Activated T-helper 2 cell treated with anti-CD3 and anti-CD28 coated beads, Interferon-gamma antibody, Interleukin-2, Interleukin-4, amounts not matched to agents 10 μg/mL and 5 μg/mL and 100 μg/mL, durations not matched to agents 14 hours and 24 hours and 36 hours (primary cell): ENCODE measurements at places on chromosomes 5 and 9.

- no peak overlapping the region for H3K4me3 ChIP-seq
- no peak for DNase-seq
- H3K4me1 ChIP-seq, result peaks cover 9% of the 10 kb centered on the region
- no peaks in the 10 kb centered on the region for H3K36me3 ChIP-seq
- peaks cover 3% of the 10 kb centered on the region for H3K27me3 ChIP-seq
Measured at GRCh38 chr5:168887931-168888330, 308.8 kb upstream of the PANK3 start.

- no peak overlapping the region for H3K27ac ChIP-seq
- peaks cover 4% of the 10 kb centered on the region for H3K36me3 ChIP-seq
- H3K4me3 ChIP-seq, result no peak overlapping the region
- H3K27me3 ChIP-seq, result no peaks in the 10 kb centered on the region
- H3K4me1 ChIP-seq, result peaks cover 19% of the 10 kb centered on the region
Measured at GRCh38 chr9:79663300-79663699, 91.5 kb downstream of the TLE4 start.

DNA sequence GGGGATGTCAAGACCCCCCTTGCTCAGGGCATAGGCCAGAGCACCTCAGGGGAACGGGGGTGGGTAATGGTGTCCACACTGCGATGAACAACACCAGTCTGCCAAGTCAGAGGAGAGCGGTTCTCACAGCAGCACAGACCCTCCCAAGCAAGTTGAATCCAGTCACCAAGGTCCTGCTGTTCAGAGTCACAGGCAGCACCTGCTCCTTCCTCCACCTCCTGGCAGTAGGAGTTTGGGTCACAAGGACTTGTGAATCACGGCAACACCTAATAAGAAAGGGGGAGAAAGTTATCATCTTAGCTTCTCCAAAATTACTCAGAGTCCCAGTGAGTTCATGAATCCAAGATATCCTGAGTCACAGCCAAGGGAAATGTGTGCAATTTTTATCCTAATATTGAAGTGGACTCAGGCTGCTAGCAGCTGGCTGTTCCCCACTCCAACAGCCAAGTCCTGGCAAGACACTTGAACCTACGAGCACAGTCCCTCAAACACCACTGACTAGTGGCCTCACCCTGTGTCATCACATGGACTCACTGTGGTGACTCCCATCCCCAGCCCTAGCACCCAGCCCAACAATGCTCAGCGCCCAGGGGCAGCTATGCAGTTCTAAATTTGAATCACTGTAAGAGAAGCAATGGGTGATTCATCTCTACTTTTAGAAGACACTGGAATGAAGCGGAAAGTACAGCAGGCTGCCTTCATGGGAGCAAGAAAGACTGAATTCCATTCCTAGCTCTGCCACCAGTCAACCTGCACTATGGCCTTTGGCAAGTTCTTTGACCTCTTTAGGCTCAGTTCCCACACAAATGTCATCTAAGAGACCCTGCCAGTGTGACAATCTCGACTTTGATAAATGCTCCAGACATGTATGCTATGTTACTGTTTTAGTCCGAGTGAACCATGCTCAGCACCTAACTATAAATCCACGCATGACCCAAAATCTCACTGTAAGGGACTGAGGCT, 113.7 kb downstream of the KLHL3 start:
- H3K27ac ChIP-seq, result no peak overlapping the region
- H3K4me1 ChIP-seq, result no peaks in the 10 kb centered on the region
- H3K27me3 ChIP-seq, result no peaks in the 10 kb centered on the region
- H3K36me3 ChIP-seq, result no peaks in the 10 kb centered on the region
- no peak for DNase-seq

GRCh38 chr5:130068988-130069387, 164.7 kb downstream of the CHSY3 start:
- H3K4me1 ChIP-seq, result no peaks in the 10 kb centered on the region
- DNase-seq, result no peak
- no peak overlapping the region for H3K27ac ChIP-seq
- no peak overlapping the region for H3K4me3 ChIP-seq
- no peaks in the 10 kb centered on the region for H3K27me3 ChIP-seq

- DNase-seq, result no peak
- no peaks in the 10 kb centered on the region for H3K4me1 ChIP-seq
Measured at GRCh38 chr9:88108779-88109178, 29.5 kb downstream of the SPATA31C2 start.

- H3K4me1 ChIP-seq, result no peaks in the 10 kb centered on the region
- H3K4me3 ChIP-seq, result no peak overlapping the region
- H3K27me3 ChIP-seq, result peaks cover 5% of the 10 kb centered on the region
- no peak for DNase-seq
Measured at GRCh38 chr9:111301195-111301594, 28.8 kb downstream of the OR2K2 start.

DNA sequence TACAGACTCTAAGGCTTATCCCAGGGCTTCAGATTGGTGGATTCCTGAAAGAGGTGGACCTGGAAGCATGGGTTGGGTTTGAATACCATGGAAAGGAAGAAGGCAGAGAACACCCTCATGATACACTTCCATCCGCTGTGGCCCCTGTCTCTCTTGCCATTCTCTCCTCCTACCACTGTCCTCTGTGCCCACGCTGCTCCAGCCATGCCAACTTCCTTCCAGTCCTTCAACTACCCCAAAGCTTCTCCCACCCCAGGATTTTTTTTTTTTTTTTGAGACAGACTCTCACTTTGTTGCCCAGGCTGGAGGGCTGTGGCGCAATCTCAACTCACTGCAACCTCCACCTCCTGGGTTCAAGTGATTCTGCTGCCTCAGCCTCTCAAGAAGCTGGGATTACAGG, 1.7 kb upstream of the SPARC start:
- H3K27ac ChIP-seq, result no peak overlapping the region
- DNase-seq, result no peak
- no peak overlapping the region for H3K4me3 ChIP-seq
- H3K36me3 ChIP-seq, result no peaks in the 10 kb centered on the region
- H3K4me1 ChIP-seq, result peaks cover 7% of the 10 kb centered on the region

DNA sequence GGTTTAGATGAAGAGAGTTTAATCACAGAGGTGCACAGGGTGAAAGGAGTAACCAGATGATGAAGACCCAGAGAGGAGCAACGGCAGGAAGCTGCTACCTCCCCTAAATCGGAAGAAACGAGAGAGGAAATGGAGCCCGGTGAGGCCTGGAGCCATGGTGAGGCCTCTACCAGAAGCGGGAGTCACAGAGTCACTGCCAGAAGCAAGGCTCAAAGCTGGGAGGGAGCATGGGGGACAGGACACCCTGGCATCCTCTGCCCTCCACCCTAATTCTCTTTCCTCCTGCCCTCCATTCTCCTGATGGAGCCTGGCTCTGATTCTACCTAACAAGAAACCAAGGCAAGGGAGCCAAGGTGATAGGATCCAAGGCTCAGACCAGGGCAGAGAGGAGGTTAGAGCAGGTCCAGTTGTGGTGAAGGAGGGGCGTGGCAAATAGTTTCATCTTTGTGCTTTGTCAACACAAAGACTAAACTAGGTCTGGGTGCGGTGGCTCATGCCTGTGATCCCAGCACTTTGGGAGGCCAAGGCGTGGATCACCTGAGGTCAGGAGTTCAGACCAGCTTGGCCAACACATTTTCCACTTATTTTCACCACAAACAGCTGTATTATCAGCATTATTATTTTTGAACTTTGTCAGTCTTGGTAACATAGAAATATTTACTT, 134.4 kb upstream of the RAI14 start:
- H3K4me1 ChIP-seq, result peaks cover 7% of the 10 kb centered on the region
- no peak for DNase-seq
- peaks cover 6% of the 10 kb centered on the region for H3K27me3 ChIP-seq
- H3K4me3 ChIP-seq, result no peak overlapping the region

- no peak for DNase-seq
- H3K27me3 ChIP-seq, result peaks cover 6% of the 10 kb centered on the region
- no peaks in the 10 kb centered on the region for H3K36me3 ChIP-seq
- no peak overlapping the region for H3K27ac ChIP-seq
Measured at GRCh38 chr5:14241141-14241540, 98.0 kb downstream of the TRIO start.

GRCh38 chr5:77637170-77637997, 1.1 kb downstream of the OTP start:
- H3K4me3 ChIP-seq, result no peak overlapping the region
- H3K27ac ChIP-seq, result peak overlapping the region; percentile 67
- peaks cover 9% of the 10 kb centered on the region for H3K4me1 ChIP-seq
- no peak for DNase-seq
